ENCODE measurements at places on chromosomes 12 and 14.

- DNase-seq, result no peak
These were observed 148.0 kb upstream of the NUDT4 start for GRCh38 chr12:93229494-93230325.

DNA sequence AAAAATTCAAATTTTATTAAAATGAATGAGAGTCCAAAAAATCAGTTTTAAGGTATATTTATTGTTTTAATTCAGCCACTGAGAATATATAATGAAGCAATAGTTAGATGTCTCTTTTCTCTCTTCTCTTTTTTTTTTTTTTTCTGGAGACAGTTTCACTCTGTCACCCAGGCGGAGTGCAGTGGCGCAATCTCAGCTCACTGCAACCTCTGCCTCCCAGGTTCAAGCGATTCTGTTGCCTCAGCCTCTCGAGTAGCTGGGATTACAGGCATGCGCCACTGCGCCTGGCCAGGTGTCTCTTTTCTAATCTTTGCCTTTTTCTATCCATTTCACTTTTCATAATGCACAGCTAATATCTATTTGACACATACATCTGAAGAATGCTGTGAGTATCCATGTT lies 307.1 kb upstream of the RGS6 start:
- no peak for DNase-seq

GRCh38 chr12:9342614-9343353 lies 134.6 kb upstream of the PZP start:
- no peak for DNase-seq

GRCh38 chr12:46152456-46152855 lies 116.4 kb downstream of the SLC38A1 start:
- no peak for DNase-seq

Measured in stimulated activated CD4-positive, alpha-beta T cell treated with anti-CD3 and anti-CD28 coated beads, Interleukin-1b, Interleukin-23, amount 100 ng/mL, for 4 hours (primary cell).